ENCODE measurements at places on chromosomes 12 and 14.

- no peak for DNase-seq
Observed at GRCh38 chr12:94286583-94287244, 138.3 kb downstream of the PLXNC1 start.

DNA sequence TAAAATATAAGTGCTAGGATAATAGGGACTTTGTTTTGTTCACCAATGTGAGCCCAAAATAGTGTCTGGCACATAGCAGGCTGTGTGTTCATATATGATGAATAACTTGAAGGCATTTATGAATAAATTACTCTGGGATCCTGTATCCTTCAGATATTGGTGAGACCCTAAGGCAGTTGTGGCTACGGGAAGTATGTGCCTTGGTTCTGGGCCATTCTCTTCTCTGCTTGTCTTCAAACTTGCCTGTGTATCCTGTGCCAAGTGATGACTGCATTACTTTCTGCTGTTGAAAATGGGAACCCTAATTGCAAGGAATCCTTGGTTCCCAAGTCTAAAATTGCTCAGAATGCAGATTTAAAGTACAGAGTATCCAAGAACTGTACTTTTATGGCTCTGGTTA, 67.6 kb upstream of the KTN1 start:
- no peak for DNase-seq

GRCh38 chr14:56562883-56563282, 16.7 kb upstream of the TMEM260 start:
- DNase-seq = no peak

DNA sequence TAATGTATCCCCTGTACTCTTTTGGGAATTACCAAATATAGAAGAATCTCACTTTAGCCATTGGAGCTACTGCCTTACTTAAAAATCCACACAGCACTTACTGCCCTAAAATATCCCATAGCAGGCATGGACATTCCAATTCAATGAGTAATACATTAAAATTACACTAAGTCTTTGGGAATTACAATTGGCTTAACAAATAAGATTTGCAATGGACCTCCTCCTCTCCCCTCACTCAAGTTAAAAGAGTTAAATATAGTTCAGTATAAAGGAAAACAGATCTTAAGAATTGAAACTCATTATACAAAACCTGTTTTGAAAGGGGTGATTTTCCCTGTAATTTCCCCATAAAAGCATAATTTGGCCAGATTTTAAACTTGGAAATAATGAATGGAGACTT, 477.1 kb downstream of the SLC16A7 start:
- no peak for DNase-seq

DNA sequence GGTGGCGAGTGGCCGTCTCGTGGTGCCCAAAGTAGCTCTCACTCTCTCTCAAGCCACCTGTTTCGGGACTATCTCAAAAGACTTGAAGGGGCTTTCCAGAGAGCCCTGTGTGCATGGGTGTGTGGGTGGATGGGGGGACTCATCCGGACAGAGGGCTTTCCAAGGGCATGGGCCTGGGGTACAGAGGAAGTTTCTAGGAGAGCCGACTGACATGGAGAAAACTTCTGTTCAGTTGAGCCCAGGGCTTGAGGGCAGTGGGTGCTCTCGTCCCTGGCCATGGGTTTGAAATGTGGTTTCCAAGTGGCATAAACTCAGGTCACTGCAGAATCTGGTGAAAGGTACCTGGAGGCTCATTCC, 47.4 kb upstream of the MEG3 start:
- no peak for DNase-seq

DNA sequence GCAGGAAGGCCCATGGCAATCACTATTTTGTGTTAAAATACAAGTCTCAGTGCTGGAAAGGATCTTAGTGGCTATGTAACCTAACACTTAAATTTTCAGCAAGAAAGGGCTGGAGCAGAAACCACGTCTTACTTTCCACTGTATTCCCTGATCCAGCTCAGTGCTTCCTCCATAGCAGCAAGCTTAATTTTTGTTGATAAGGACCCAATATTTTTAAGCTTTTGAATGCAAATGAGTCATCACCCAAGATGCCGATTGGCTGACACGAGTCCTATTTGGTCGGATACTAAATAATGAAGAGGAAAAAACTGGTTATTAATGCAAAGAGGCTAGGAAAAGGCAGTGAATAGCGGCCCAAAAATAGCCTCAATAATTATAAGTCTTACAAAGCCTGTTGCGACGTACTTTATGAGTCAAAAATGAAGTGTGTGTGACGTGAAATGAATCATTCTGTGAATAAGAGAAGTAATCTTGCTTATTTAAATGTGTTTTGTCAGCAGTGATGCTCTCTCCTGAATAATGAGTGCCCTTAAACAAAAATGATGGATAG, 46.9 kb upstream of the IGF1 start:
- DNase-seq = no peak

Data from SIG-M5 (cell line).